ENCODE measurements at places on chromosomes 5 and 9.

- DNase-seq: no peak
Observed at GRCh38 chr5:54159893-54160195, 150.5 kb downstream of the ARL15 start.

DNA sequence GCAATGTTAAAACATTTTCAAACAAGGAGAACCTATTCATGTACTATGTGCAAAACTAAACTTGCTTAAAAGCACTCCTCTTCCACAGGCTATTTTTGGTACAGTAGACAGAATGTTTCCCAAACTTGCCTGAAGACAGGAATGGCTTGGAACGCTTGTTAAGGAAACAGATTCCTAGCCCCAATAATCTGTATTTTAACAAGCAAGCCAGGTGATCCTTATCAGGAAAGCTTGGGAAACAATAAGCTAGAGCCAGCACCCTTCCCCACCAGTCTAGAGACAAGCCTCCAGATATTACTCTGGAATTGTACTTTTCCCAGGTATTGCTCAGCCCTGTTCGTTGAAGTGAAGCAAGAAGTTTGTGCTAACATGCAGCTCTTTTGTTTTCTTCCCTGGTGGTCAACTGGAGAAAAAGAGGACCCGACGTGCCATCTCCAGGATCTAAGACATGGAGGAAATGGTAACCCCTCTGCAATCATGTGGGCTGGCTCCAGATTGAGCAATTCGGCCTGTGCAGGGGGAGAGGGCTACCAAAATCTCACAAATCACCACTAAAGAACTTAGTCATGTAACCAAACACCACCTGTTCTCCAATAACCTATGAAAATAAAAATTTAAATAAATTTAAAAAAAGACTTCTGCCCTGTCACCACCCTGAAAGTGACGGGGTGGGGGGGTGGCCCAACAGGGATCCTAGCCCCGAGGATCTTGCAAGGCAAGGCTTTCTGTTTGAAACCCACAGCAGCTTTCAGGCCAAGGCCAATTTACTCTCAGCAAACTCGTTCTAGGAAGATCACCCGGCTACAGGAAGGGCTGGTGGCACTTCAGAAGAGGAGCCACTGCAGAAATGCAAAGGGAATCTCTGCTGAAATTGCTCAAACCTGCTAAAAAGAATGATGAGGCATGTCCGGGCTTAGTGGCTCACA lies 48.6 kb downstream of the SHB start:
- no peak for DNase-seq

- DNase-seq: no peak
Observed at GRCh38 chr5:68243251-68243650, 27.7 kb downstream of the PIK3R1 start.

GRCh38 chr5:83583859-83584258 lies 112.3 kb downstream of the VCAN start:
- no peak for DNase-seq

GRCh38 chr9:97740848-97741821 lies 44.0 kb upstream of the XPA start:
- DNase-seq: no peak

DNA sequence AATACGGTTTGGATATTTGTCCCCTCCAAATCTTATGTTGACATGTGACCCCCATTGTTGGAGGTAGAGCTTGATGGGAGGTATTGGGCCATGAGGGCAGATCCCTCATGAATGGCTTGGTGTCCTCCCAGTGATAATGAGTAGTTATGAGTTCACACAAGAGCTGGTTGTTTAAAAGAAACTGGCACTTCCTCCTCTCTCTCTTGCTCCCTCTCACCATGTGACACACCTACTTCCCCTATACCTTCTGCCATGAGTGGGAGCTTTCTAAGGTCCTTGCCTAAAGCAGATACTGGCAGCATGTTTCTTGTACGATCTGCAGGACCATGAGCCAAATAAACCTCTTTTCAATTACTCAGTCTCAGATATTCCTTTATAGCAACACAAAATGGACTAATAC lies 132.0 kb downstream of the PIK3R1 start:
- no peak for DNase-seq

- DNase-seq: no peak
Observed at GRCh38 chr5:162593881-162594280, 526.3 kb downstream of the GABRG2 start.

- DNase-seq: no peak
Observed at GRCh38 chr5:156386976-156387375, 60.0 kb downstream of the SGCD start.

DNA sequence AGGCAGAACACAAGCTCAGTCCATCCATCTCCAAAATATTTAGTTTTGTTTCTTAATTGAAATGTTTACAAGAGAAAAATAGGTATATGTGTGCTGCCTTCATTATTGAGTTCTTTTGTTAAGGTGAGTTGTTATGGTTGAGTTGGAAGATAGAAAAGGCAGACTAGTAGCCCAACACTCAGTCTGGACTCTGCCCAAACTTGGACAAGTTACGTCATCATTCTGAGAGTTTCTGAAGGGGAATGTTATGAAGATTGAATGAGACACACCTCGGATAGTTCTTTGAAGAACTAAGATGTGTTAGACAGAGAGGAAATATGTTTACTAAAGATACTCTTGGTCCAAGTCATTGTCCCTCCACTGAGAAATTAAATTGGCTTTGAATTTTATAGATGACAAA lies 245.5 kb downstream of the KCTD16 start:
- DNase-seq: no peak

GRCh38 chr5:65663804-65664521 lies 39.1 kb downstream of the SHLD3 start:
- no peak for DNase-seq

GRCh38 chr5:150106674-150107426 lies 20.5 kb upstream of the CSF1R start:
- DNase-seq: no peak

- no peak for DNase-seq
Observed at GRCh38 chr5:56985936-56986625, 34.2 kb upstream of the MIER3 start.

GRCh38 chr5:127987354-127988145 lies 96.0 kb upstream of the SLC12A2 start:
- DNase-seq: no peak

- DNase-seq: no peak
Observed at GRCh38 chr9:32706004-32706724, 70.7 kb upstream of the TAF1L start.

DNA sequence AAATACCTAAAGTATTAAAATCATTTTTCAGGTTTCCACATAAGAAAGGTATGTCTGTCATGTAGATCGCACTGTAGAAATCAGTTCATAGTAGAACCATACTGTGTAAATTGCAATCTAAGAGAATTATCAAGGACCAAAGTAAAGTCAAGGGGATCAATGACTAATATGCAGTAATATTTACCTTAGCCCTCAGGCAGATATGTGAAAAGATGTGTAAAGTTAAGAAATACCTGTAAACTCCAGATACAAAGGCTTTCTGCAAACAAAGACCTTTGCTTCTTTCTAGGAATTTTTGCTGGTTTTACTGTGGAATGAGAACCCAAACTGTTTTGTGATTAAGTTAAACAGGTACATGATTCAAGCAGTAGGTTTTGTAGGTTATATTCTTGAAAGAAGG lies 11.6 kb downstream of the POLK start:
- DNase-seq: no peak

- DNase-seq: no peak
Observed at GRCh38 chr5:32735512-32735911, 24.4 kb downstream of the NPR3 start.

DNA sequence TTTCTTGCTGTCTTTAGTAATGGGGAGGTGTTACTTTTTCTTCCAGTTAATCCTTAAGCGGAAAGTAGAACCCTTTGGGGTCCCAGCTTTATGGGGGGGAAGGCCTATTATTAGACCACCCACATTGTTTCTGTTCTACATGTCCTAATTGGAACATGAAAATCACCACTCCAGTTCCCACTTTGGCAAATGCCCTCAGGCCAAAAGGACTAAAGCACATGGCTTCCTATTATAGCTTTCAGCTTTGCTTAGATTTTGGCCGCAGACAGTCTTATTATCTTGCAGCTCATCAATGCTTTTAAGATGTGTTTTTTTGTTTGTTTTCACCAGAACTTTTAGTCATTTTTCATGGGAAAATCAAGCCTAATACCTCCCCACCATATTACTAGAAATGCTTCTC lies 296.8 kb upstream of the ANKH start:
- DNase-seq: no peak

DNA sequence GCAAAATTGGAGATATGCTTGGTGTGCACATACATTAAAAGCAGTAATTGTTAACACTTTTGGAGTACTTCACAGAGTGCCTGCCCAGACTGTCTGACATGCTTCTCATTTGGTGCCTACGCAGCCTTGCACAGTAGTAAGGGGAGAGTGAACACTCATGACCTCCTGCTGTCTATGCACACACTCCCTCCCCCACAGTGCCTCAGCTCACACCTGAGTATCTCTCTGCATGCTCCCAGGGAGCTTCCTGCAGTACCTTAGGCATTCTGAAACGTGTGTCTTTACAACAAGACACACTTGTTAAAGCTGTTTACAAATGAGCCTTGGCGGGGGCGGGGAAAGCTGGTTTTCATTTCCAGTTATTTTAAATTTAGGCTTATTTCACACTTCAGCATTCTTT lies 18.0 kb downstream of the MAP3K1 start:
- no peak for DNase-seq

DNA sequence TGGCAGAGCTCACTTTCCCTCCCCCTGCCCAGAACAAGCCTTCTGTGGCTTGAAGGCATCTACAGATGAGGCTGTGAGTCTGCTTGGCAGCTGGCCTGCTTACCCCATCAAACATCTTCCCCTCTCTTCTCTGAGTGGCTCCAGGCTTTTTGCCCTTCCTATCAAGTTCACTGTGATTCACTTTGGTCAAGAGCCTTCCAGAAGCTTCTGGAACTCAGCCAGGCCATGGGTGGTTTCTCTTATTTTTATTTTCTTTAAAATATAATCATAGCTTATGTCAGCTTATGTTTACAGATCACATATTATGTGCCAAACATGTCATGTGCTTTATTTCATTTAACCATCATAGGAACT lies 267.0 kb downstream of the SEC61B start:
- no peak for DNase-seq

- no peak for DNase-seq
Observed at GRCh38 chr9:126665644-126666035, 51.9 kb downstream of the LMX1B start.

GRCh38 chr5:176371621-176372539 lies 6.6 kb downstream of the ARL10 start:
- no peak for DNase-seq

DNA sequence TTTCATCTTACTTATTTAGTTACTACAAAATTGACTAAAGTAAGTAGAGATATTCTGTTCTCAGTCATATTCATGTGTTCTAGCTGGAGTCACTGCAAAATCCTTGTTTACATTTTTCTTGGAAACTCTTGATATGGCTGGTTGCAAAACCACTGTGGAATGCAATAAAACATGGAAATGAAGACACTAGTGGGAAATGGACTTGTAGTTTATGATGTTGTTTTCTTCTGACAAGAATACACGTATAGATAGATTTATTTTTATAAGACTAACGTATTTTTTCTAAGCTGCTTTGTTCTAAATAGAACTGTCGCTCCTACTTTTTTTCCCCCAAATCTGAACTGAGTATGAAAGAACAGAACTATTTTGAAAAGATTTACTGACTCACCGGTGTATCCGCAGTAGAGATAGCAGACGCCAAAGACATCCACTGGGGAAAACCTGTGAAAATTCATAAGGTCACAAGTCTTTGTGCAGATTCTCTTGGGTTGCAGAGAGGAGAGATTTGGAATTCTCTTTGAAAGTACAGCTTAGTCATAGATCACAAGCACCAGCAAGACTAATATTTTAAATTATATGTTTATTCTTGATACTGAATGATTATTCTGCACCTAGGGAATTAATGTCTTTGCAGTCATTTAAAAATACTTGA lies 119.6 kb upstream of the TAF11L2 start:
- DNase-seq: no peak

DNA sequence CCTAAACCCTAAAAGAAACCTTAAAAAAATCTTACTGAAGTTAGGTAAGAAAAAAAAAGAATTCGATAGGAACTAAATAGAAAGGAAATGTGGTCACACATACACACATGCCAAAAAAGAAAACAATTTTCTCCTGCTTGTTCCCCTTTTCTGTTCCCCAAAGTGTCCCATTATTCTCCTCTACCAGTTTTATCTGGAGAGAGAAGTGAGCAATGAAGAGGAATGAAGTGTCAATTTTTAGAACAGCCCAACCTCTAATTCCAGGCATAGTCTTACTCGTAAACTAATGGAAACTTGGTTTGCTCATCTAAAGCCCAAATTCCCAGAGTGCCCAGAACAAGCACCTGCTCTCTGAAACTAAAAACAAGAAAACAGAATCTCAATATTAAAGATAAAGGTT lies 26.1 kb downstream of the AP3B1 start:
- no peak for DNase-seq

- no peak for DNase-seq
Observed at GRCh38 chr5:102483736-102484135, 15.1 kb downstream of the SLCO6A1 start.

- DNase-seq: no peak
Observed at GRCh38 chr5:72041654-72042053, 65.6 kb upstream of the MAP1B start.

GRCh38 chr9:34964458-34964857 lies 6.4 kb downstream of the PHF24 start:
- no peak for DNase-seq

- no peak for DNase-seq
Observed at GRCh38 chr5:169997798-169998197, 17.5 kb upstream of the INSYN2B start.

- no peak for DNase-seq
Observed at GRCh38 chr9:95463148-95464060, 53.4 kb downstream of the PTCH1 start.

- no peak for DNase-seq
Observed at GRCh38 chr5:155485386-155485785, 471.8 kb downstream of the KIF4B start.

DNA sequence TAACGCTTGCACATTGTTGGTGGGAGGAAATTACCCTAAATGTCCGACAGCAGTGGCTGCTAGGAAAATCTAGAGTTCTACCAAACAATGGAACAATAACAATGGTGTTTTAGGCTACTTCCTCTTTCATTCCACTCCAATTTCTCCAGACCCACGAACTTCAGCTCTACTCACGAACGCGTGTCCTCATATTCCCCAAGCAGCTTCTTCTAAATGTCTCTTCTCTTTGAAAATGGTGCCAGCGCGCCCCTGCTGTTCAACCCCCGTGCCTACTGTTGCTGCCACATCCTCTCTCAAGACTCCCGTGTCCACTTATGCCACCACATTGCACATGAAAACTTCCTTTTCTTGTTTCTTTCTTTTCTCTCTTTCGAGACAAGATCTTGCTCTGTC lies 25.6 kb downstream of the OR2V2 start:
- no peak for DNase-seq
